EL (cell line): ENCODE measurements at places on chromosomes 7 and 10.

DNA sequence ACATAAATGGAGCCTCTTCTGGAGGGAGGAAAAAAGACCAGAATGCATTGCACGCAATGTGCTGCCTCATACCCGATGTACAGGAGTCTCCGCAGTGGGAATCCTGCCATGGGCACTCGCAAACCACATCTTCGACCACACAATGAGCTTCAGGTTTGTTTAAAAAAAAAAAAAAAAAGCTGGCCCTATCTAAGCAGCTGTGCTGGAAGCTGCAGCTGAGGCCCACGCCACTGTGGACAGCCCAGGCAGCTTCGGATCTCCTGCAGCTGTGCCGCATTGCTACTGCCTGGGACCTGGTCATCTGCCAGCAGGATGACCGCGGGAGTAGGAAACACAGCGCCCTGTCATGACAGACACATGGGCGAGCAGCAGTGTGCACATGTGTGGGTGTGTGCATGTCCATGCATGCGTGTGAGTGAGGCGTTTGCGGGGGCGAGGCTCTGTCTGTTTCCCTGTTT is 26.0 kb downstream of the EN2 start:
- DNase-seq = no peak

DNA sequence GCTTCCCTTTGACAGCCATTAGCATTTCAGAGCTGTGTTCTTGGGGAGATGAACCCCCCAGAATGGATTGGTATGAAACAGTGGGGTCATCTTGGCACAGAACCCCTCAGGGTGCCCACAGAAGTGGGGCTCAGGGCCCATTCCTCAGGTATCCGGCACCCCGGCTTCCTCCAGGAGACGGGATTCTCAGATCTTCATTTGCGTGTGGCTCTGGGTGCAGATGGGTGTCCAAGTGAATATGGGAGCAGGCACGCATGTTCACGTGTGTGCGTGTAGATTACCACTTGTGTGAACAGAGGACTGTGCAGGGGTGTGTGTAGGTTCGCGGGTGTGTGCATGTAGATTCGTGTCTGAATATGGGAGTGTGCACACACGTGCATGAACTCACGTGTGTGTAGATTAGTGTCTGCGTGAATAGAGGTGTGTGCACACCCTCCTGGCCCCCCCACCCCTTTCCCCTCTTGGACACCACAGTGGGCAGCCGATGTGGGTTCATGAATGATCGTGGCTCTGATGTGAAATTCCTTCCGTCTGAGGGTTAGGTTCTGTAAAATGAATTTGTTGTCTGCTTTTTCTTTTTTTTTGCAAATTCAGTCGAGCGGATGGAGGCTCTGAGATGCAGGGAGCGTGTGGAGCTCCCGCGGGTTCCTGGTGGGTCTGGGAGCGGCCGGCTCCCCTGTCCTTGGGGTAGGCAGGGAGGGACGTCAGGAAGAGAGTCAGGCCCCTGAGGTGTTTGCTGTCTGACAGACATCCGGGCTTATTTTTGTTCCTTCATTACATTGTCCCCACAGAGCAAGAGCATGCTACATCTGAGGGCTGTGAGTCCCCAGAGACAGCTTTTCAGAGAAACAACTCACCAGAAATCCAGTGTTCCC is 7.4 kb downstream of the ELFN1 start:
- no peak for DNase-seq

GRCh38 chr7:154942691-154943090 is 60.2 kb downstream of the PAXIP1 start:
- no peak for DNase-seq

GRCh38 chr10:3324612-3325038 is 152.0 kb upstream of the PITRM1 start:
- DNase-seq = peak; percentile 23

DNA sequence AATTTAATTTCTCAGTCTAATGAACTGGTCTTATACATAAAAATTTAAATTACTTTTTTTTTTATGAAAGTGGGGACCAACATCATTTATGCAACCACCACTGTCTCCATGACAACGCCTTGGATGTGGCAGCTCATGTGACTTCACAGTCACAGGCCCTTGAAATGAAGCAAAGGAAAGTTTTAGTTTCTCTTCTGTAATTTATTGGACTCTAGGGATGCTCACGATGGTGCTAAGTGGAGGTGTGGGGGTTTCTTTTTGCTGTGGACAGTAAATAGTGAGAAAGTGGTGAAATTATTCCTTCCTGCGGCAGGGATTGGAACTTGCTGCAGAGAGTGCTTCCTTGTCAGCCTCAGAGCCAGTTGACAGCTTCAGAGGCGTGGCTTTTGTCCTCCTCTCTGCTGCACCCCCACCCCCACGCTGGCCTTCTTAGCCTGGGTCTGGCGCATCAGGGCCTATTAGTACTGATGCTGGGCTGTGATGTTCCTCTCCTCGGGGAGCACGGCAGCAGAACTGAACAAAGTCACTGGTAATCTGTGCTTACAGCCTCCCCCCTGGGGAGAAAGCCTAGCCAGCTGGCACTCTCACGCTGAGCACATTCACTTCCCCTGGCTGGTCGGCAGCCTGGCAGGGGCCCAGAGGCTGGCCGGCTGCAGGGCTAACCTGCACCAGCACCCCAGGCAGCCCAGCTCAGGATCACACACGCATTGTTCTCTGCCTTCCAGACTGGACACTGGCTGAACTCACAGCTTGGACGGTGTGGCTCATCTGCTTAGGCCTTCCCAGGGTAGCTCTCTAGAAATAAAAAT is 517.5 kb upstream of the GALNT17 start:
- DNase-seq = peak; percentile 5

DNA sequence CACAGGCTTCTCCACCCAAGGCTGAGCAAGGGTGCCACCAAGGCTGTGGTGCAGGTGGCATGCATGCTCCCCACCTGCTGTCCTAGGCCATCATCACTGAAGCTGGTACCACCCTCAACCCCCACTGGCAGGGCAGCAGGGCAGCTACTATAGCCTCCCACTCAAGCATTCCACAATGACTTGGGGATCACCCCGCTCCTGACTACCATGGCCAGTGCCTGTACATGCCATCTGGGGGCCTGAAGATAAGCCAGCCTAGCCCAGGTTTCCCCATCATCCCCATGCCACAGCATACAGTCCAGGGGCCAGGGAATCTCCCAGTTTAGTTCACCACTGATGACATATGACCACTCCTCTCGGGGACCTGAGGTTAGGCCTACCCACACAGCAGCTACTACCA is 510.9 kb upstream of the LRRTM3 start:
- DNase-seq = no peak

GRCh38 chr7:90761584-90761983 is 165.5 kb downstream of the CDK14 start:
- no peak for DNase-seq

GRCh38 chr10:127851661-127852194 is 41.0 kb downstream of the CLRN3 start:
- no peak for DNase-seq

GRCh38 chr7:99943641-99944496 is 14.4 kb upstream of the GJC3 start:
- no peak for DNase-seq

DNA sequence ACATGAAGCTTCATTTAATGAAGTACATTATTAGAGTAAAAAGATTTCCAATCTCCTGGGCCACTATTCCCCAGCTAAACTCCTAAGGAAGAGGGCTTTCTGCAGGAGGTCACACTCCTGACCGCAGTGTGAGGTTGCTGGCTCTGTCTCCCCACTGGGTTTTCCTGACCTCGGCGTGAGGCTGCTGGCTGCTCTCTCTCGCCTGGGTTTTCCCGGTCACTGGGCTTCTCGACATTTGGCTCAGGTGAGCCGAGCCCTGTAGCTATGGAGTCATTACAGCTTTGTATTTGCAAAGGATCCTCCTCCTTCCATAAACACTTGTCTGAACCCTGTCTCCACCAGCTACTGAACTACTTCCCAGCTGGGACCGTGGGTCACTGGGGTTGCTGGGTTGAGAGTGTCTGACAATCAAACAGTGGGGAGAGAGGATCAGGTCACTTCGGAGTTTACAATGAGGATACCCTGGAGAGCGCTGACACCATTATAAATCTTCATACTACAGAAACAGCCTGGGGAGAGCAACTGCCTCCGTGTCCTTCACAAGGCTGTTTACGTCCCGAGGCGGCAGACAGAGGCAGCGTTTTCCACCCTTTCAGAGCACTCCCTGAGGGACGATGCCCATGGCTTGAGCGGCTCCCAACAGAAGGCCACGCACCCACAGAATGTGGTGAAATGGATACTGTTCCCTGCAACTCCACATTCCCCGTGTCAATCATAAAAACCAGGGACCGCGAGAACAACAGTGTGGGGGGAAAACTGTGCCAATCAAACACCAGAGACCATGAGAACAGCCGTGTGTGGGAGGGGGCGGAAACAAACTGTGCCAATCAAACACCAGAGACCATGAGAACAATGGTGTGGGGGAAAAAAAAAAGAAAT is 226.2 kb downstream of the ZMYND11 start:
- DNase-seq = no peak

DNA sequence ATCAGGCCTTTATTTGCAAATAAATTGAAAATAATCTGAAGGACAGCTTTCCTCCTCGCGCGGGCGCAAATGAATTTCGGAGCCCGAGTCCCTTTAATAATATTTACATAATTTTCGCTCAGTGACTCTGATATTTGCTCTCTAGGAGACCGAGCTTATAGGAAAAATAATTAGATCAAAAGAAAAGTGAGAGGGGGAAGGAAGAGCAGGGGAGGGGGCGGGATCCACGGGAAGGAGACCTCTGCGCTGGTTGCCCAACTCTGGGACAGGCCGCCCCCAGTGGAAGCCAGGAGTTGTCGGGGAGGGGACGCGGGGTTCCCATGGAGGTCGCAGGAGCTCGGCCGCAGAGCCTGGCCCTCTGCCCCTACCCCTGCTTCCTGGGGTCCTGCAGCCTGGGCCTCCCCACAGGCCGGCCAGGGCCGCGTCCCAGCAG is 5.8 kb downstream of the UNCX start:
- DNase-seq = no peak

- peak; percentile 50 for DNase-seq
These were observed 153.1 kb upstream of the MEOX2 start for GRCh38 chr7:15839416-15840100.

DNA sequence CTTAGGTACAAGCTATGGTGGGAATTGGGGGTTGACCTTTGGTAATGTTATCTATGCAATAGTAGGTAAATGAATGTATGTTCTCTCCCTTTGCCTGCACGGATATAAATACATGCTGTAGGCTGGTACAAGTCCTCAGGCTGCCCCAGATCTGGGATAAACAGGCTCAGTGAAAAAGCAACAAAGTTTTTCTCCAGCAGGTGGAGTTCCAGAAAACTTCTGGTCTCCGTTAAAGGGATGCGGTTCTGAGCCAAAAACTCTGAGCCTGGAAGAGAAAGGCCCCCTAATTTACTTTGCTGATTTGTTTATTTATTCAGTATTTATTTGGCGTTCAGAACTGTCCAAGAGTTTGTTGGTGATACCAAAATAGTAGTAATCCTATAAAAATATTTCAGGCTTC is 204.7 kb downstream of the ADRA2A start:
- peak; percentile 28 for DNase-seq

DNA sequence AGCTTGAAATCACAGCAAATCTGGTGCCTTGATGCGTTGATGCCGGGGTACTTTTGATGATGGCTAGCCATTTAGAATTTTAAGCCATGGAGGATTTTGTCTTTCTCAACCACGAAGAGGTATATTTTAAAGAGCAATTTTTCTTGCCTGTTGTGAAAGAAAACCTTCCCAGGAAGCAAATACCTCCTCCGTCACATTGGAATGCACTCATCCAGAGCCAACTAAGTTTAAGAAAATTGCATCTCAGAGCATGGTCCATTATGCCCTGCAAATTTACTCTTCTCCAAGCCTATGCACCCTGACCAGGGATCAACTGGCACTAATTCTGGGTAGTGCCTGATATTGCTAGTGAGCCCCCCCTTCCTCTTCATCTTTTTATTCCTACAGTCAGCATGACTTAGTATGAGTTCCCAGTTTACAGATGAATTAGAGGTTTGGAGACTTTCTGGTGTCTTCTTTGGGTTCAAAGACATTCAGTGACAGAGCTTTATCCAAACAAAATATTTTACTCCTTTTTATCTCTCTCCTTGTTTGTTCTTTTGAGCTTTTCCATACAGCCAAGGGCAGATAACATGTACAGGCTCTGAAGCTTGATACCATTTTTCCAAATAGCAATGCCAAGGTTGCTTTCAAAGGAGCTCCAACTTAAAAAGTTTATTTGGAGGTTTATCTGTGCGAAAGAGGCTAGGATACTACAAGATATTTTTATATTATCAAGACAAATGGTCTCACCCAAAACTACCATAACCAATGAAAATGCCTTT is 56.6 kb upstream of the ANK3 start:
- no peak for DNase-seq

GRCh38 chr7:135690566-135690965 is 28.3 kb downstream of the STMP1 start:
- peak; percentile 81 for DNase-seq

DNA sequence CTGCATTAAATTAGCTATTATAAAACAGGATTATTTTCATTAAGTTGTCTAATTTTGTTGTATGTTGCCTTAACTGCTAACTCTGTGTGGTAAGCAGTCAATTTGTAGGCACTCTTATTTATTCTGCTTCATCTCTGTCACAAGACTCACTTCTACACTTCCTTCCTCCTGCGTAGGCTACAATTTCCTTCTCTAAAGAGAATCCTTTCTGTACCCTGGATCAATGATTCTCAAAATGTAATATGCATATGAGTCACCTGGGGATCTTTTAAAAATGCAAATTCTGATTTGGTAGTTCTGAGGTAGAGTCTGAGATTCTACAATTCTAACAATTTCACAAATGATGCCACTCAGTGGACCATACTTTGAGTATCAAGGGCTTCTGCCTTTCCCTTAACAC is 4.4 kb upstream of the UBE2D1 start:
- no peak for DNase-seq

DNA sequence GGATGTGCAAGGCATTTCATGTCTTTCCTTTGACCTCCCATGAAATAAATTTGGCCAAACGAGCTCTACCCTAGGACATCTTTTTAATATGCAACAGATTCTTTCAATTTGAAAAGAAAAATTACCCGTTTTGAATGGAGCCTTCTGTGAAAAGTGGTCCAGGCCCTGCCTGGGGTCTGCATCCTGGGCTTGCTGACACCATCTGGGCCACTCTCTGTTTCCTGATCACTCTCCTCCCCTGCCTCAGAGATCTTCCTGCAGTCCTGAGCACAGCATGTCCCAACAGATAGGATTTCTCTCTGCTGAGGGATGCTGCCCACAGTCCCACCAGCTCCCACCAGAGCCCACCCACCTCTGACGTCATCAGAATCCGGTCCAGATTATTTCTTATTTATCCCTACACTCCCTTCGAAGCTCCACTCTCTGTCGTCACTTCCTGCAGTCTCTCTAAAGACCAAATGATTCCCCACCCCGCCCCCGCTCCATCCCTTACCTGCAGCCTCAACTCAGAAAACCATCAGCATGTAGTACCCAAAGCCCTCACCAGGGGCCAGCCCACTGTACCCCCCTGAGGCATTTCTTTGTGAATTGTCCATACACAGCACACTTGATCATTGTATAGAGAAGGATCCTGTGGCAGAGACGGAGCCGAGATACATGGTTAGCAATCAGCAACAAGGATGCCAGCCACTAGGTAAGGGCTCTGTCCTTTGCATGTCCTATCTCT is 192.1 kb upstream of the MGMT start:
- DNase-seq = no peak
